Karpas-422 (cell line): ENCODE measurements at places on chromosomes 6 and 20. TPM values are rescaled to one million over a fixed set of nuclear protein-coding genes. Genes with fewer than 3 reads are reported as not detected.

FAM110A gene
- total RNA-seq: 0.89 and 3.1 TPM in 2 replicates

HSPA12B gene
- total RNA-seq: not detected in 2 replicates

ADGRG6 gene
- total RNA-seq: not detected in 2 replicates

ALDH5A1 gene
- 33.1 and 33.9 TPM in 2 replicates for total RNA-seq

BPIFB4 gene
- total RNA-seq: not detected in 2 replicates

HLA-DQA2 gene
- total RNA-seq: 40.2 and 66.5 TPM in 2 replicates

TBX18 gene
- not detected in 2 replicates for total RNA-seq

PTPRT gene
- total RNA-seq: 39.5 and 44.5 TPM in 2 replicates

FAM83C gene
- not detected in 2 replicates for total RNA-seq

CHRNA4 gene
- not detected in 2 replicates for total RNA-seq

CAP2 gene
- not detected in 2 replicates for total RNA-seq

VWA7 gene
- total RNA-seq: 0.29 and 0.34 TPM in 2 replicates

RGS17 gene
- 0.04 TPM in 1 of 2 replicates, not detected in the other for total RNA-seq

INSM1 gene
- total RNA-seq: not detected in 2 replicates

CEP85L gene
- 4.8 and 11.9 TPM in 2 replicates for total RNA-seq

PKIG gene
- 261 and 285 TPM in 2 replicates for total RNA-seq

BPIFB1 gene
- total RNA-seq: not detected in 2 replicates

NEU1 gene
- 23.7 and 38.7 TPM in 2 replicates for total RNA-seq

SRMS gene
- not detected in 2 replicates for total RNA-seq

LPA gene
- not detected in 2 replicates for total RNA-seq

NOX3 gene
- not detected in 2 replicates for total RNA-seq

PGC gene
- not detected in 2 replicates for total RNA-seq

ACSS1 gene
- 2.3 and 8.5 TPM in 2 replicates for total RNA-seq

BHLHE23 gene
- total RNA-seq: not detected in 2 replicates

C20orf144 gene
- total RNA-seq: 0.45 and 0.69 TPM in 2 replicates

IL20RA gene
- total RNA-seq: not detected in 2 replicates

FAM184A gene
- 0.72 and 8.4 TPM in 2 replicates for total RNA-seq

OSER1 gene
- total RNA-seq: 18.8 and 19.6 TPM in 2 replicates

C20orf141 gene
- total RNA-seq: not detected in 2 replicates

CTAGE9 gene
- not detected in 2 replicates for total RNA-seq

ADGRF5 gene
- total RNA-seq: not detected in 2 replicates

GJA10 gene
- total RNA-seq: 1.3 and 2.3 TPM in 2 replicates

C20orf202 gene
- not detected in 2 replicates for total RNA-seq

RAD21L1 gene
- total RNA-seq: not detected in 2 replicates

PAK5 gene
- total RNA-seq: not detected in 2 replicates

DDX43 gene
- total RNA-seq: not detected in 2 replicates

SLC17A3 gene
- not detected in 2 replicates for total RNA-seq

GGTLC1 gene
- not detected in 2 replicates for total RNA-seq

MBOAT1 gene
- not detected in 2 replicates for total RNA-seq
